ENCODE measurements at places on chromosomes 2 and 18. TPM values are rescaled to one million over a fixed set of nuclear protein-coding genes. Genes with fewer than 3 reads are reported as not detected.

The C2orf66 gene
- polyA plus RNA-seq = 0.23 TPM

The CTAGE1 gene
- polyA plus RNA-seq = not detected

The RUFY4 gene
- not detected for polyA plus RNA-seq

The DSEL gene
- polyA plus RNA-seq = 19.9 TPM

The HRH4 gene
- polyA plus RNA-seq = 0.05 TPM

DNA sequence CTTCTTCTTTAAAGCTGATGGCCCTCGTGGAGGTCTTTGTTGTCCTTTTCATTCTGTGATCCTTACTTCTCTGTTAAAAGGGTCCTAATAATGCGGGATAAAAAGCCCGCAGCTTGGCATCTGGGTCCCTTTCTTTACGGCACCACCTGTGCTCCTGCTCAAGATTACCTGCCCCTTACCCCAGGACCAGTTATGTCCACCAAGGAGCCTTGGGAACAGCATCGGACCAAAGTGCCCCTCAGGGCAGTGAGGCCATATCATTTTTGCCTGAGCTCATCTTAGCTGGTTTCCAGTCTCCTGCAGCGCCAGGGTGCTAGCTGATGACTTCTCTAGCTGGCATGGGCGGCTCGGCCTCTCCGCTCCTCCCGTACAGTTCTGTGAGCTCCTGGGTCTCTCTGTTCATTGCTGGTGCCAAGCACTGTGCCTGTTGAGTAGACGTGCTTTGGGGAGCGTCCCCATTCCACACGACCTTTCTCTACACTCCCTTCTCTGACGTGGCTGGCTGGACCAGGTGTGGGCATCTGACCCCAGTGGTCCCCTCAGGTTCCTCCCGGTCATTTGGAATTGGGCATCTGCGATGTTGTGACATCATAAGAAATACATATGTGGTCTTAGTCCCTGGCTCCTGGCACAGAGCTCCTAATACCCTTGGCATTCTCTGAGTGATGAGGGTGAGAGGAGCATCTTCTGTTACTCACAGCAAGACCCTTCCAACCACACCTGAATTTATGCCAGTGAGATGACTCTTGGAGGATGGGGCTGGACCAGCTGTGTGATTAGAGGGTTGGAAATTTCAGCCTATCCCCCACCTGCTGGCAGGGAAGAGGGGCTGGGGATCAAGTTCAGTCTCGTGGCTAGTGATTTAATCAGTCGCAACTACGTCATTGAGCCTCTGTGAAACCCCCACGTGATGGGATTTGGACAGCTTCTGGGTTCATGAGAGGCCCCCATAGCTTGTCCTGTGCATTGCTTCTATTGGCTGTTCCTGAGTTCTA is 134.2 kb upstream of the HS6ST1 start:
- no peak for DNase-seq

GRCh38 chr2:227614246-227614645 is 394 bp downstream of the SCYGR3 start:
- no peak for DNase-seq

DNA sequence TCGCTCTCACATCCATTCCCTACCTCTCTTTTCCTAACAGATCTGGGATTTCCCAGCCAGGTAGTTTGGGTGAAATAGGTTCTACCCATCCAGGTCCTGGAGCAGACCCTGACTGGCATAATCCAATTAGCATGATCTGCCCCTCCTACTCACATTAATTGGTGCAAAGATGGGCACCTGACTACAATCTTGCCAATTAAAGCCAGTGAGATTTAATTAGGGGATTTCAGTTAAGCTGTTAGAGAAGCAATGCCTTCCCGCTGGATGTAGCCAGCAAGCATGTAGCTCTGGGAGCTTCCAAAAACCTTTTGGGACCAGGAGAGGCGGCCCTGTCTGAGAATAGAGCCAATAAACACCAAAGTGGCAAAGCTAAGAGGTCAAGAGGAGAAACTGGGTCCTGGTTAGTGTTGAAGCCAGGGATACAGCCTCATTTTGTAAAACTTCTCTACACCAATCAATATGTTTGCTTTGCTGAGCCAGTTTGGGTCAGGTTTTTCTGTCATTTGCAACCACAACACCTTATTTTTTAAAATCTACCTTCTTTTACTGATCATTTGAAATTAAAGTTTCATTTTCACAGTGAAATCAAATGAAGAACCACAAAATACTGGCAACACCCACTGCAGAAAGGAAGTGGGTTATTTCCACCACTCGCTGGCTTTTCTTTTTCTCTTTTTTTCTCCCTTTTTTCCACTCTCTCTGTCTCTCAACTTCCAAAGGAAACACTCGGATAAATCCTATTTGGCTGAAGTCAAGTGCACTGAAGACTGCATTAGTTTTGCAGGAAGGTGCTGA is 3.2 kb upstream of the TTC39C start:
- no peak for DNase-seq

DNA sequence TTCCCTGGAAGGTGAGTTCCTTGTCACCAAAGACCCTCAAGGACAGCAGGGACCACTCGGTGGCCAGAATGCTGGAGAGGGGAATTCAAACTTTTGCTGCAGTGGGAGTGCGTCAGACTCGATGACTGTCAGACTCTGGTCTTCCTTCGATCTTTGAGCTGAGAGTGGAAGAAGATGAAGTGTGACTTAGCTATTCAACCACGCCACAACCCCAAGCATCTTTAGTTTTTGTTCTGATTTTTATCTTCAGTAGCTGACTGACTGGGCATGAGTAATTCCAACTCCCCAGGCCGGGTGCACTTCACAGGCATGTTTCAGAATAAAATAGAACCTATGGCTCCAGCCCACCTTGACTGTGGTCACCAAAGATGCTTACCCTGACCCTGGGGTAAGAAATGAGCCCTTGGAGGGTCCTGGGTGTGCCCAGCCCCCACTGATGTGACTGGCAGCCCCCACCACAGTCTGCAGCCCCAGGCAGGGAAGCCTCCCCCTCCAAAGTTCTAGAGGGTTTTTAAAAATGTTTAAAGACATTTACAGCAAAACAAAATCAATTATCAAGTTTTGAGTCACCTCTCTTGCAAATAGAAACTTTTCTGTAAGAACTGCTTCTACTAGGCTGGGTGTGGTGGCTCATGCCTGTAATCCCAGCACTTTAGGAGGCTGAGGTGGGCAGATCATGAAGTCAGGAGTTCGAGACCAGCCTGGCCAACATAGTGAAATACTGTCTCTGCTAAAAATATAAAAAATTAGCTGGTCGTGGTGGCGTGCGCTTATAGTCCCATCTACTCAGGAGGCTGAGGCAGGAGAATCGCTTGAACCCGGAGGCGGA is 24.9 kb upstream of the YWHAQ start:
- peak; percentile 56 for DNase-seq
